ENCODE measurements at places on chromosomes 13 and 19.

DNA sequence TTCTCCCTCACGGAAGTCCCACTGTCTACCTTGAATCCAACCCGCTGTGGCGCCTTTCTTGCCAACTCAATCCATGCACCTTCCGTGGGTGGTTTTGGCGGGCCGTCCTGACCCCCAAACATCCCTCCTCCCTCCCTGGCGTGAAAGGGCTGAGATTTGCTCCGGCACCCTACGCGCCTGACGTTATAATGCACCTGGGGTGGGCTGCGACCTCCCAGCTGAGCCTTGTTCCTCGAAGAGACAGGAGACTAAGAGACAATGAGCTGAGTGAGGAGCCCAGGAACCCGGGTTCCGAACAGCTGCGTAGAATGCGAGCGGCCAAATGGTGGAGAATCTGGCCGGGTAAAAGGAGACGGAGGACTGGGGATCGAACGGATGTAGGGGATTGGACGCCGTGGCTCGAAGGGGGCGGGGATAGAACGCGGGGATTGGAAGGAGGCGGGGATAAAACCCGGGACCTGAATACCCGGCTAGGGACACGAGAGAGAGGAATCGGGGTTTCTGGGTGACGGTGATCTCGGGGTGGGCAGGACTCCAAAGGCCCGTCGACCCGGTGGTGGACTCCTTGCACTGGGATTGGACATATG is at the start of gene CPT1C:
CPT1C (plus strand) TSS at position 461 of the 587 bp plus-strand sequence. CDS start 1,137 bp downstream, outside the sequence.
- no peak for DNase-seq

GRCh38 chr19:21383980-21384582 is 12.9 kb upstream of the ZNF493 start:
- DNase-seq: no peak

DNA sequence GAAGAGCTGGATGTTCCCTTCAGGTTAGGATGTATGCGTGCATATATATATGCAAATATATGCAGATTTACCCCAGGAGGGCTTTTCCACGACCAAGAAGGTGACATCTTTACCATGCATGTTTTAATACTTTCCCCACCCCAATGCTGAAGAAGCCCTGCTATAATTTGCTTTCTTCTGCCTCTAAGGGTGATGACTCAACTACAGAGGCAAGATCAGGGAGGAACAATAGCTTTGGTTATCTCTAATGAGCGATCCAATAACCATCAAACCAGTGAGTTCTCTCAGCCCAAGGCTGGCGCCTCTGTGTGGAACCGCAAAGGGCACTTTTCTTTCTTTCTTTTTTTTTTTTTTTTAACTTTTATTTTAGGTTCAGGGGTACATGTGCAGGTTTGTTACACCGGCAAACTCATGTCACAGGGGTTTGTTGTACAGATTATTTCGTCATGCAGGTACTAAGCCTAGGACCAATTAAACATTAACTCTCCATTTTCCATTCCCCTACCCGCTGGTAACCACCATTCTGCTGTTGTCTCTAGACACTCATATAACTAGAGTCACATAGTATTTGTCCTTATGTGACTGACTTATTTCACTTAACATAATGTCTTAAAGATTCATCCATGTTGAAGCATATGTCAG is 25.7 kb upstream of the UBE2L5 start:
- DNase-seq: no peak

- DNase-seq: no peak
Measured at GRCh38 chr13:102768909-102769308, 4.7 kb downstream of the TEX30 start.

GRCh38 chr19:28549680-28550277 is 663.2 kb downstream of the UQCRFS1 start:
- no peak for DNase-seq

GRCh38 chr19:35767288-35768081 is 7.9 kb upstream of the ARHGAP33 start:
- DNase-seq: no peak

- no peak for DNase-seq
Measured at GRCh38 chr13:45396533-45397095, 21.6 kb downstream of the SLC25A30 start.

DNA sequence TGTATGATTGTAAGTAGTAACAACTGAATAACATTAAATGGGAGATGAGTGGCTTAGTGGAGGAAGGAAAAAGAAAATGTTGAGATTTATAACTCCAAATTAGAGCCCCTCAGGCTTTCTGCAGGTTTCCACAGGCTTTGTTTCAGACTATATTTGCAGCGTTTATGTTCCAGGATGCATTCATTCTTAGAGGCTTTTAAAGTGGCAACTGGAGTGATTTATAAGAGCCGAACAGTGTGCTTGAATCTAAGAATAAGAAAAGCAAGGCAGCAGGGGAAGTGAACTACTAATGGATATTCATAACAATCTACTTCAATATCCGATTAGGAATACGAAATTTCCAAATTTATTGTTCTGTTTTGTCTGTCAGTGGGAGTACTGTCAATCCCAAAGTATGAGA is 91.0 kb downstream of the UFM1 start:
- no peak for DNase-seq

GRCh38 chr13:114145722-114146121 is 13.3 kb upstream of the RASA3 start:
- DNase-seq: no peak

- DNase-seq: no peak
Measured at GRCh38 chr19:50797781-50798658, 7.8 kb downstream of the ACP4 start.

DNA sequence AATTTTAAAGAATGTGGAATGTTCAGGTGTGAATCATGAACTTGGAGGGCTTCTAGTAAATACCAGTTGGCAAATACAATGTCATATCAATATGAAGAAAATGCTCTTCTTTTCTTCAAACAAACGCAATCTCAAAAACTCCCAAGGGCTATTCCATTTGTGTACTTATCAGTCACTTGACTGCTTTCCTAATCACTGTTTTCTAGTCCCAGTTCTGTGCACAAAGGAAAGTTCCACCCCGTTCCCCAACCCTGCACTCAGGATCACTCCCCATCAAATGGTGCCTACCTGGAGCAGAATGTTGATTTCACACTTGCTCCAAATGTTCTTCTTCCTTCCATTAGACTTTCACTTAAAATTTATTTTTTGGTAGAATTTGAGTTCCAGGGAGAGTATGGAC is 92.6 kb upstream of the RFC3 start:
- DNase-seq: no peak

DNA sequence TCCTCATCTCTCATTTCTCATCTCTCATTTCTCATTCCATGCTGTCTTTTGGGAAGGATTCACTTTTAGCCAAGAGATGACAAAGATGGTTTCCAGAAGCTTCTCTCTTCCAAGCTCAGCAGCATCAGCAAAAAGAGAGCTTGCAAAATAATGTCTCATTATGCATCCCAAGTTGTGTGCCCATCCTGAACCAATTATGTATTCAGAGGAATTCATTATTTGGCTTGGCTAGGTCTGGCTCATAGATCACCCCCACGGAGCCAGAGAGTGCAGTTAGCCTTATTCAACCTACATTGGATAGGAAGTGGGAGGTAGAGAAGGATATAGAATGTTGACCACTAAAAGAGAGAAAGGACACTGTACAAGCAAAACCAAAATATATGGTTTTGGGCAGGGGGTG is 5.4 kb upstream of the OLFM2 start:
- no peak for DNase-seq

GRCh38 chr19:34431681-34432402 is 3.7 kb downstream of the UBA2 start:
- DNase-seq: no peak

DNA sequence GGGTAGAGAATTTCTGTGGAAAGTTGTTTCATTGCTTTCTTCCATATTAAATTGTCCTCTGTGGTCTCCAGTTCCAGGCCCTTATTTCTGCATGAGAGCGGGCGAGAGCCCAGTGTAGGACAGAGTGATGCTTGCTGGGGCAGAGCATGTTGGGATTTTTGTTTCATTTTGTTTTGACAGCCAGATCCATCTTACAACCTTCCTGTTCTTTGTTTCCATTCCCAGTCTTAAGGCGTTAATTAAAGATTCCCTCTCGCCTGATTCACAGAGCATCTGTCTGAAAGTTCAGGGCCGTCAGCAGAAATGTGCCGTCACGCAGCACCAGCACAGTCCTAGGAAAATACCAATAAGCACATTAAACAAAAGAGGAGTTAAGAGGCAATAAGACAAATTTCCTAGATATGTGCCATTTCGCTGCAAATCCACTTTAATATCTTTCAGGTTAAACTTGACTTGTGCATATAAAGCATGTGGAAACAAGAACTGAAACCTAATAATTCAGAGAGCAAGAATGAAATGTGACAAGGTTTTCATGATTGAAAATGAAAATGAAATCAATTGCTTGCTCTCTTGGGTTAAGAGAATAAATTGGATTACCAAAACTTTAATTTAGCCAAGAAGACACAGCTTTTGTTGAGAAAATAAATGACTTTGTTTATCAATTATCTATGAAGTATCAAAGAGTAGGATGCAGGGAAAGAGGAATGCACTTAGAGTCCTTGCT is 210.7 kb upstream of the SLC10A2 start:
- no peak for DNase-seq

DNA sequence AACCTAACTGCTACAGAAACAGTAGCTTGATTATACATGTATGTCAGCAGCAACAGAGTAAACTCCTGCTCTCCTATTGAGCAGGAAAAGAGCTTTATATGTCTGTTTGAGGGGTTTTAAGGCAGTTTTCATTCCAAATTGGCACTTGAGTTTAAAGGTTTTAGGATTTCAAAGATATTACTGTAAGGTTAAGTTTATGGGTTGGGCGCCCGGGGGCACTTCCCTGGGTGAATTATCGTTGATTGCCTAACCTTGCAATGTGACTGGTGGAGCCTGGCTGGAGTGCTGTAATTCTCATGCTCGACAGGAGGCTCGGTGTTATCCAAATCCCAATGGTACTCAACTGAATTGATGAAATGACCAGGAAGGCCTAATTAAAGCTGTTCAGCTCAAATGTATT is 1586.1 kb downstream of the OLFM4 start:
- no peak for DNase-seq

DNA sequence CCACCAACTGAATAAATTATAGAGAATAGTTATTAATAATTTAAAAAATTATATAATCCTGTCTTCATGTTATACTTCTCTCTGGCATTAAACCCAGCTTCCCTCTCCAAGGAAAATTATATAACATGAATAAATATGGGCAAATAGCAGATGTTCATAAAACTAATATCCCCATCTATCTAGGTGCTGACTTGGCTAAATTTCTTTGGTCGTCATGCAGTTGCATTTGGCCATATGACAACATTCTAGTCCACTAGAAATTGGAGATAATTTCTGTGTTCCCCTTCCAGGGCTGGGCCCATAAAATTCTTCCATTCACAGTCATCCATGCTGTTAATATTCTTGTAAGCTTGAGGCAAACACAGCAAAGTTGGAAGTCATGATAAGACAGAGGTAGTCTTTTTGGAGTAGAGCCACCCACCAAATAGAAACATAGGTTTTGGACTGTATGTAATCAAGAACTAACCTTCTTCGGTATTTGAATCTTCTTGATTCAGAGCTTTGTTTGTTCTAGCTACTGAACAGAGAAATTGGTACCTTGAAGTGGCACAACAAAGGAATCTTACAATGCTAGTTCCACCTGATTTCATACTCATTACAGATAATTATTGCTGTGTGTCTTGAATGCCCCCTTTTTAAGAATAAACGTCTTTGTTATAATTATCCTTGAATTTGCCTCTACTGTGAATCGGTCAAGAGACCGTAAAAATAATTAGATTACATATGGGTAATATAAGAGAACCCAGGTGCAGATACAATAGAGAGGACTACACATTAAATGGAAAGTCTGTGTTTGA is 678.5 kb upstream of the PCDH20 start:
- DNase-seq: no peak

DNA sequence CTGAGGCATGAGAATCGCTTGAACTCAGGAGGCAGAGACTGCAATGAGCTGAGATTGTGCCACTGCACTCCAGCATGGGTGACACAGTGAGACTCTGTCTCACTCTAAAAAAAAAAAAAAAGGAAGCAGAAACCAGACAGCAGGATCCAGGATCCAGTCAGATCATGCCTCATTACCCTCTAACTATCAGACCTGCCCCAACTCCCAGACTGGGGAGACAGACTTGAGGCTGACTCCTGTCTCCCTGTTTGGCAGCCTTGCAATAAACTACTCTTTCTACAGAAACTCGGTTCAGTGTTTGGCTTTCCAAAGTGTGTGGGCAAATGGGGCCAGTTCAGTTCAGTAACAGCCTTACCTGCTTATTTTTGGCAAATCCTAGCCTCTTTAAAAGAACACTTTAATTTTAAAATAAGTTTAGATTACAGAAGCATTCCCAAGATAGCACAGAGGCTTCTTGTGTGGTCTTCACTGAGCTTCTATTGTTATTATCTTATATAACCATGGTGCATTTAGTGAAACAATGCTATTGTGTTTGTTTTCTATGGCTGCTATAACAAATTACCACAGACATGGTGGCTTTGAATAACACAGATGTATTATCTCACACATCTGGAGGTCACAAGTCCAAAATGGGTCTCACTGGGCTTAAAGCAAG is 18.5 kb downstream of the RASL11A start:
- no peak for DNase-seq

- DNase-seq: no peak
Measured at GRCh38 chr13:86937316-86937715, 733.9 kb upstream of the SLITRK5 start.

- no peak for DNase-seq
Measured at GRCh38 chr13:49838989-49839388, 46.5 kb upstream of the KPNA3 start.

GRCh38 chr19:8332976-8333766 is 9.9 kb downstream of the KANK3 start:
- no peak for DNase-seq

GRCh38 chr19:40453151-40453735 is 9.1 kb upstream of the SERTAD3 start:
- no peak for DNase-seq

DNA sequence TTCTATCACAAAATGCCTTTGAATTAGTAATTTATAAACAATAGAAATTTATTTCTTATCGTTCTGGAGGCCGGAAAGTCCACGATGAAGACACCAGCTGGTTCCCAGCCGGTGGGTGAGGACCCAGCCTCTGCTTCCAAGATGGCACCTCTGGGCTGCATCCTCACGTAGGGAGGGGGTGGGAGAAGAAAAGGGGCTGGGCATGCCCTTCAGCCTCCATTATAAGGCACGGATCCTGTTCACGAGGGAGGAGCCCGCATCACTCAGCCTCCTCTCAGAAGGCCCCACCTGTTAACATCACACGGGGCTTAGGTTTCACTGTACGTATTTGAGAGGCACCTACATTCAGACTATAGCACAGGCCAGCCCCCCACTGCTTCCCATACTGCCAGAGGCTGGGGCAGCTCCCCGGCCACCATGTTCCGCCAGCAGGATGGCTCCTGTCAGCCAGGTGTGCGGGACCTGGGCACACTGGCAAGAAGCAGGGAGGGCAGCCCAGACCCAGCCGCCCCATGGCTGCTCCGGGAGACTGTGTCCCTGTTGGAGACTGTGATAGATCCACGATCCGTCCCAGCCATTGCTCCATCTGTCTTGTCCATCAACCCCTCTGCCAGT is 131.6 kb downstream of the SOX1 start:
- no peak for DNase-seq

GRCh38 chr19:2771786-2772674 is 11.0 kb downstream of the SGTA start:
- DNase-seq: no peak

GRCh38 chr13:21676611-21677021 is 5.7 kb downstream of the FGF9 start:
- no peak for DNase-seq

Data from brain pericyte (primary cell).